Urinary bladder (tissue), 4 donors: ENCODE measurements at places on chromosomes 5 and 9.

DNA sequence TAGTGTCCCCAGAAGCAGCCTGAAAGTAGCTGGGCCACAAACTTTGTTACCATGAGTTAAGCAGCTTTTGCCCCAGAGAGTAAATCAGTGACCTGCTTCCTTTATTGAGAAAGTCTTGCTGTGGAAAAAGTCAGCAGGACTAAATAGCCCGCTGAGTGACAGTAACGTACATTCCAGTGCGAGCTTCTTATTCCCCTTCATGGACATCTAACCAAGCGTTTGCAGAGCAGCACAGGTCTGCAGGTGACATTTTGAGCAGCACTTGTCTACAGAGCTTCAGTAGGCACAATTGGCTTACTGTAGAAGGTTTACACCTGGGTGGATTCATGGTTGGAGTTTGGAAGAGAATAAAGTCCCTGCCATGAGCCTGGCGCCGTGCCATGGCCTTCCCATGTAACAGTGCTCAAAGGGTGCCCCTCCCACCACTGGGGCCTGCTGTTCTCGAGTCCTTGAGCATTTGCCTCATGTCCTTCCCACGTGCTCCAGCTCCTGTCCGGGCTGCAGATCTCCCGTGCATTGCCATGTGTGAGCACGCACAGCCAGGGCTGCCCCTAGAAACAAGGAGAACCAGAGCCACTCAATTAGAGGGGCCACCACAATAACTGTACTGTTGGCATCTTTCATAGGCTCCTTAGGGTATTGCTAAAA lies 41.3 kb upstream of the GRHPR start:
- DNase-seq: no peak

DNA sequence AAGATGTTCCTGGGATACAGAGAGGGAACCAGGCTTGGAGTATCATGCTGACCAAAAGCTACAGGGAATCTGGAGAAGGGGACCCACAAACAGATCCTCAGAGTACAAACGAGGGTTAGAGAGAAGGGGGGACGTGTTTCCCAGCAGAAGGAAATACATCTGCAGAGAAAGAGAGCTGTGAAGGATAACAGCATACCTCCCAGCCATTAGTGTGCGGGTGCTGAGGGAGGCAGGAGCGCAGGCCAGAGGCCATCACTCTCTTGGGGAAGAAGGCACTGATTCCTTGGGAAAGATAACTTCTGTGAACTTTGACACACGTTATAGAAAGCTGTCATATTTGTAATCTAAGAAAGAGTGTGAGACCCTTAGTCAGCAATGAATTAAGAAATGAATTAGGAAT lies 96.9 kb downstream of the KCNN2 start:
- DNase-seq: no peak

DNA sequence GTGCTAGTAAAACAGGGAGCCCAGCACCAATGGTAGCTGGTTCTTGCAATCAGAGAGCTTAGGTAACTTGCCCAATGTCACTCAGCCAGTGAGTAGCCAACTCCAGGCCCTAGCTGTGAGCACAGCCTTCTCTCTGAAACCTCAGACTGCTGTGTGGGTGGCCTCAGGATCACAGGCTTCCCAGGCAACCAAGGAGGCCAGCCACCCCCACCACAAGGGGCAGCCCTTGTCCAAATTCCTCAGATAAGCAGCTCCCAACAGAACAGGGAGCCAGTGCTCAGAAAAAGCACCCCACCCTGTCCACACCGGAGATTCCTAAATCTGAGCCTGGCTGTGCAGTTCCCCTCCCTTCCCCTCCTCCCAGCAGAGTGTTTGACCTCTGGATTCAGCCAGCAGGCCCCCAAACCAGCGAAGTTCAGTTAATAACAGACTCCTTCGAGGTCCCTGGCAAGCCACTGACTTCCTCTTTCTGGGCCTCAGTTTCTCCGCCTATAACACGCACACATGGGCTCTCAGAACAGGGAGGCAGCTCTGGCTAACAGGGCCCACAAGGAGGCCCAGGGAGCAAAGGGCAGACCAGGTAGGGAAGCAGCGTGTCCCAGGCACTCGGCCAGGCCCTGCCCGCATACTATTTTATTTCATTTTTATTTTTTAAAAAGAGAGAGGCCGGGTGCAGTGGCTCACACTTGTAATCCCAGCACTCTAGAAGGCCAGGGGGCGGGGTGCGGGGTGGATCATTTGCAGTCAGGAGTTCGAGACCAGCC lies 2.7 kb downstream of the EEIG1 start:
- DNase-seq: no peak

- no peak for DNase-seq
Observed at GRCh38 chr9:127195976-127196825, 68.4 kb upstream of the GARNL3 start.

DNA sequence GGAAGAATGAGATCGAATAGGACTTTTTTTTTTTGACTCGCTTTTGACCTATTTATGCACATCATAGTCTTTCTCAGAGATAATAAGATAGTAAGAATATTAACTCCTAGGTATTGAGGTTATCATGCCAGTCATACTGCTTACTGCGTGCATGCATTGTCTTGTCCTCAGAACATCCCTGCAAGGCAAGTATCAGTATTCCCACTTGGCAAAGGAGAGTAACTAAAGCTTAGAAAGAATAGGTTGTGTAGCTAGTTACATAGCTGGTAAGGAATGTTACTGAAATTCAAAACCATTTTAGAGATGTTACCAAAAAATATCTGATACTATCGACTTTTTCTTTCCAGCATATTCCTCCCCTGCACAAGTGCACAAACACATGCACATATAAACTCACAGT lies 296.1 kb upstream of the CLINT1 start:
- DNase-seq: no peak

GRCh38 chr9:37995348-37995737 lies 73.7 kb downstream of the SHB start:
- no peak for DNase-seq

- no peak for DNase-seq
Observed at GRCh38 chr5:167245868-167246267, 1045.6 kb upstream of the WWC1 start.
